ENCODE measurements at places on chromosomes 7 and 10. TPM values are rescaled to one million over a fixed set of nuclear protein-coding genes. Genes with fewer than 3 reads are reported as not detected.

CPA5 gene
- not detected for total RNA-seq

HGF gene
- total RNA-seq, result 0.69 TPM

HEPACAM2 gene
- total RNA-seq, result not detected

GJD4 gene
- not detected for total RNA-seq

ANXA11 gene
- total RNA-seq, result 135 TPM

NANOS1 gene
- 0.13 TPM for total RNA-seq

GARS1 gene
- total RNA-seq, result 302 TPM

CFAP70 gene
- 0.05 TPM for total RNA-seq

ANKRD1 gene
- 785 TPM for total RNA-seq

UNCX gene
- total RNA-seq, result not detected

PPP1R3C gene
- total RNA-seq, result not detected

CALHM3 gene
- not detected for total RNA-seq

IDI2 gene
- total RNA-seq, result not detected

PTPN20 gene
- not detected for total RNA-seq

MACROH2A2 gene
- 1.1 TPM for total RNA-seq

FZD1 gene
- 6.0 TPM for total RNA-seq

LEP gene
- not detected for total RNA-seq

AKR1D1 gene
- not detected for total RNA-seq

TFPI2 gene
- 59.8 TPM for total RNA-seq

PCGF5 gene
- 34.0 TPM for total RNA-seq

FAM237B gene
- not detected for total RNA-seq

HMX2 gene
- not detected for total RNA-seq

AASS gene
- 11.2 TPM for total RNA-seq

ADAM8 gene
- 3.8 TPM for total RNA-seq

MGAM2 gene
- not detected for total RNA-seq

SFXN3 gene
- total RNA-seq, result 88.3 TPM

NKX2-3 gene
- not detected for total RNA-seq

ACSM6 gene
- total RNA-seq, result not detected

STEAP4 gene
- total RNA-seq, result not detected

ITPRIP gene
- total RNA-seq, result 62.5 TPM

EN2 gene
- total RNA-seq, result not detected

TPK1 gene
- 17.7 TPM for total RNA-seq
